ENCODE measurements at places on chromosomes 12 and 14.

- no peak for DNase-seq
These were observed 12.1 kb upstream of the ESPL1 start for GRCh38 chr12:53255996-53256395.

DNA sequence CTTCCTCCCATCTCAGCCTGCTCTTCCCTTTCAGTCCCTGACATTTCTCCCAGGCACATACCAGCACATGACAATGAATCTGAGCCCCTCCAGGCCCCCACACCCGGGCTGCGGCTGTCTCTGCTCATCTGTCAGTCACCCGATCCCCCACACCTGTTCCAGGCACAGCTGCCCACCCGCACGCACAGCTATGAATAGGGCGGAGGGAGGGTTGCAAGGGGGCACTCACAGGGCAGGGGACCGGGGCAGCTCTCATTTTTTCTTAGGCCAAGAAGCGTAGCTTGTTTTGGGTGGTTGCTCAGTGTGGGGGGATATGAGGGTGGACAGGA is 43.7 kb upstream of the TSPAN9 start:
- no peak for DNase-seq

GRCh38 chr12:131363393-131363792 is 347.5 kb upstream of the SFSWAP start:
- no peak for DNase-seq

DNA sequence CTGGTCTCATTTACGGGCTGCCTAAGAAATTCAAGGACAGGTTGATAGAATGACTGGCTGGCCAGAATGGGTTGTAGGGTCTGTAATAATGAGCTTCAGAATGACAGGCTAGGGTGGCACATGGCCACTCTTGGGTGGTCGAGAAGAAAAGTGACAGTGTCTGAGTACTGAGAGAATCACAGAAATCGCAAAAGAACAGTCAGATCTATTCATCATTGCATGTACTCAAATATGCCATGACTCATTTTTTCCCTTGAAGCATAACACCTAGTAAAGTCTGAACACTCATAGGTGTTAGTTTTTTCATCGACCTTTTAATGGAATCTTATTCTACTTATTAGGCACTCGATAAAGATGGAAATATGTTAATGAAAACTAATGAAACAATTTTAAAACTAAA is 37.8 kb upstream of the SEL1L start:
- no peak for DNase-seq

GRCh38 chr12:56723352-56723751 is 1.7 kb downstream of the NACA start:
- DNase-seq = no peak

GRCh38 chr12:69345742-69346141 is 2.4 kb upstream of the LYZ start:
- no peak for DNase-seq

- no peak for DNase-seq
These were observed 149.3 kb downstream of the DPF3 start for GRCh38 chr14:72744416-72745120.

GRCh38 chr14:74475678-74476077 is 17.4 kb downstream of the NPC2 start:
- no peak for DNase-seq

- DNase-seq = no peak
These were observed 5.1 kb upstream of the DLK1 start for GRCh38 chr14:100721568-100721967.

GRCh38 chr12:46386360-46386867 is 13.8 kb upstream of the SLC38A2 start:
- DNase-seq = no peak

DNA sequence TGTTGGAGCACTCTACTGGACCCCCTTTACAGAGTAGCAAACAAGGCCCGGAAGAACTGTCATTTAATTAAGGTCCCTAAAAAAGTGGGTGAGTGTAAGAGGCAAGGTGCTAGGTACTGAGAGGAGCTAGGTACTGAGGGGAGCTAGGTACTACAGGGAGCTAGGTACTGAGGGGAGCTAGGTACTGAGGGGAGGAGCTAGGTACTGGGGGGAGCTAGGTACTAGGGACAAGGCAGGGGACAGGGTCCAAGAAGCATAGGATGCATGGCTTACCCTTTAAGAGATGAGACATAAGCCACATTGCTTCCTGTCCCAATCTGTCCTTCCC is 4.9 kb downstream of the KRT5 start:
- DNase-seq = no peak

DNA sequence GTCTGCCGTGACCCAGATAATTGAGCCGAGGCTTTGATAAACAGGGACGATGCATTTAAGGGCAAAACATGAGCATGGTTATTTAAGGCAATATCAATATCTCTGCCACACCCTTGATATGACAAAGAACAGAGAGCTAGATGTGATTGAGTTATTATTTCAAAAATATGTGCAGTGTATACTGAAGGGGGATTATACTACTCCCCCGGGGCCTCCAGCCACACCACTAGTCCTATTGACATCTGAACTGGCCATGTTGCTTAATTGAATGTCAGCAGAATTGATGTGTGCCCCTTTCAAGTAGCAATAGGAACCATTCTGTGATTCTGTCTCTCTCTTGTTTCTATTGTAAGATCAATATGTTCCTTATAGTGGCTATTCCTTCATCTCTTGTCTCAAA is 794.8 kb upstream of the SEL1L start:
- DNase-seq = no peak

- no peak for DNase-seq
These were observed 19.0 kb upstream of the MSRB3 start for GRCh38 chr12:65259501-65259900.

DNA sequence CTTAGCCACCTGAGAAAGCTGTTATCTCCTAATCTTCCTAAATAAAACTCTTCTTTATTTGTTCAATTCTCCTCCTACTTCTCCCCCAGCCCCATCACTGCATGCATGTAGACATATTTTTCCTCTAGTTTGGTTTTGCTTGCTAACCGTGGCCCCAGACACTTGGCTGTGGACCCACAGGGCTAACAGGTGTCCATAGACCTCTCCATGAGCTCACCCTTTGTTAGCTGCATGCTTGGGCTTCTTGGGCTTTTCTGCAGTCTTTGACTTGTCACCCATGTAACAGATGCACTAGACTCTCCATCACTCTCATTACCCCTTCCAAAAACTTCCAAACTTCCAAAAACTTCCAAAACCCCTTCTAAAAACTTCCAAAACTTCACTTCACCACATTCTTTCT is 59.2 kb upstream of the PLEKHA5 start:
- DNase-seq = no peak

GRCh38 chr14:88005050-88005481 is at the start of gene GPR65:
Gene GPR65, plus strand, starts transcription at chr14:88005135. Its CDS starts 5,713 bp downstream, at chr14:88010848.
- no peak for DNase-seq
